ENCODE measurements at places on chromosomes 6 and 20.

DNA sequence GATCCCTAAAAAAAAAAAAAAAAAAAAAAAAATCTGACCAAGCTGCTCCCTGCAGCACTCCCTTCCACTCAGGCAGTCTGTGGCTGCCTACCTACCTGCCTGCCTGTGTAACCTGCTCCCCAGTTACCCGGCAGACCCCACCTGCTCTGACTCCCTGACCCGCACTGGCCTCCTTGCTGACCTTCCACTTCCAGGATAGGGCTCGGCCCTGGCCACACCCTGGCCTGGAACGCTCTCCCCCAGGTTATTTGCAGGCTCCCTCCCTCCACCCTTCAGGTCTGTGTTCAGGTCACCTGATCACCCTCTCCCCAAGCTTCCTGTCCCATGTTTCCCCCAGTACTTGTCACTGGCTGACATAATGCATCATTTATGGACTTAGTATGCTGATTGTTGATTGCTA, 134.3 kb downstream of the SLC23A2 start:
- H3K4me3 ChIP-seq, result no peak overlapping the region
- H3K27me3 ChIP-seq, result no peaks in the 10 kb centered on the region
- DNase-seq, result no peak

DNA sequence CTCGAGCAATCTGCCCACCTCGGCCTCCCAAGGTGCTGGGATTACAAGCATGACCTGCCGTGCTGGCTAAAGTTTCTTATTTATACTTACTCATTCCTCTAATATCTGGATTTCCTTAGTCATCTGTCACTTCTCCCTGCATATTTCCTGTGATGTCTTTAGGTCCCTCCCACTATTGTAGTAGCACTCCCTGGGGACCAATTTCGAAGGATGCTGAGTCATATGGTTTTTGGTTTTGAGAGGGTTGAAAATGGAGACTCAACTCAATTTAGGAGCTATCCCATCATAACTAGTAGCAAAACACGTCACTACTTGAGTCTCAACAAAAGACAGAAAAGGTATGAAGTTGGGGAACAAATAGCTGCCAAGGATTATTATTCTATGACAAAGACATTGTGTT, 20.2 kb downstream of the MCUR1 start:
- H3K4me3 ChIP-seq, result no peak overlapping the region
- H3K36me3 ChIP-seq, result peaks cover 62% of the 10 kb centered on the region
- peak; percentile 48 for DNase-seq
- H3K27me3 ChIP-seq, result no peaks in the 10 kb centered on the region
- H3K27ac ChIP-seq, result no peak overlapping the region

- H3K4me1 ChIP-seq, result no peaks in the 10 kb centered on the region
- no peak overlapping the region for H3K4me3 ChIP-seq
- DNase-seq, result no peak
- H3K27ac ChIP-seq, result no peak overlapping the region
Observed at GRCh38 chr20:59771506-59772372, 161.7 kb downstream of the SYCP2 start.

GRCh38 chr6:36444470-36444869, 1.7 kb downstream of the KCTD20 start:
- H3K4me3 ChIP-seq, result peak overlapping the region; percentile 89
- no peak for DNase-seq
- peaks cover 39% of the 10 kb centered on the region for H3K4me1 ChIP-seq

DNA sequence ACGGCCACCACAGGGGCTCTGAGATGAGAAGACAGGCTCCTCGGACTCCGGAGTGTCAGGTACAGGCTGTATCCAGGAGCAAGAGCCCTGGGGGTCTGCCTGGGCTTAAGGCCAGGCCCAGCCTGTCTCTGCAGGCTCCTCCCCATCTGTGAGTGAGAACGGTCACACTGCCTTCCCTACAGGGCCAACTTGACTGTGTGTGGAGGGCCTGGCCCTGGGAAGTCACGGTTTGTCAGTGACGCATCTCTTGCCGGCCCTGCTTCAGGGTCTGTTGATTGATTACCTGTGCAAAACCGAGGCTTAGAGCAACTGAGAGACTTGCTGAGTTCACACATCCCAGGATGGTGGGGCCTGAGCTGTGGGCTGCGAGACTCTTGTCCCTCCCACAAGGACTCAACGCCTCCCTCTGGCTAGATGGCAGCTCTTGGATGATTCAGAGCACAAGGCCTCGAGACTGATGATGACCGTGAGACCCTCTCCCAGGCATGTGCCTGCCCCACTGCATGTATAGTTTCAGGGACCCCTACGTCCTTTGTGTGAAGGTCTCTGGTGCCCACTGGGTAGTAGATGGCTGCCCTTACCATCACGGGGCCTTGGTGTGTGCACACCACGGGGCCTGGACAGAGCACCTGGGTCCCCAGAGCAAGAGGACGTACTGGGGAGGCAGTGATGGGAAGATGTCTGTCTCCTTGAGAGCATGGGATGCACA, 5.9 kb downstream of the RBM38 start:
- H3K36me3 ChIP-seq, result peaks cover 36% of the 10 kb centered on the region
- peak overlapping the region; percentile 75 for H3K27ac ChIP-seq
- peaks cover 5% of the 10 kb centered on the region for H3K27me3 ChIP-seq
- no peak for DNase-seq

DNA sequence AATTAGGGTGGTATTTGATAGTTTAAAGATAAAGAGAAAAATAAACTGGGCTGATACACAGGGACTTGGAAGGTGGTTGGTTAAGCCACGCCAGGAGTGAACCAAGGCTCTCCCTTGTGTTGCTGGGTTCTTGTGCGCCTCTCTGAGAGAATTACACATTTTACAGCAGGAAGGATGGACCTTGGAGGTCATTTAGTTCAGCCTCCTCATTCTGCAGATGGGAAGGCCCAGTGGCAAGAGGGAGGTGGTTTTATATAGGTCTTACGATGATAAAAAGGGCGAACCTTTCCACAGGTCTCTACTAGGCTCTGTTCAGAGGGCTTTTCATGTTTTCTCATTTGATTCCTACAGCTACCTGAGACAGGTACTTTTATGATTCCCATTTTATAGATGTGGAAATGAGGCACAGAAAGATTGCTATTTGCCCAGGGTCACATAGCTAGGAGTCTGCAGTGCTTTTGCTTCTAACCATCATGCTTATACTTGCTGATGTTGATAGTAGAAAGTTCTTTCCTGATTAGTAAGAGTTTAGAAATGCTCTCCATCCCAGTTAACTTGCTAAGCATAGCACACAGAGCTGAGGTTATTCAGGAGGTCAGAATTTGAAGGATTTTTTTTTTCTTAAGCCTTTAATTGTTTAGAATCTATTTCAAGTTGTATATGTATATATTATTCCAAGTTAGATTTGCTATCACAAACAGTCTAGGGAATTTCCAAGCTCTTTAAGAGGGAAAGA, 12.8 kb downstream of the HIVEP1 start:
- no peaks in the 10 kb centered on the region for H3K36me3 ChIP-seq
- H3K4me1 ChIP-seq, result no peaks in the 10 kb centered on the region
- H3K27me3 ChIP-seq, result no peaks in the 10 kb centered on the region
- no peak overlapping the region for H3K4me3 ChIP-seq

DNA sequence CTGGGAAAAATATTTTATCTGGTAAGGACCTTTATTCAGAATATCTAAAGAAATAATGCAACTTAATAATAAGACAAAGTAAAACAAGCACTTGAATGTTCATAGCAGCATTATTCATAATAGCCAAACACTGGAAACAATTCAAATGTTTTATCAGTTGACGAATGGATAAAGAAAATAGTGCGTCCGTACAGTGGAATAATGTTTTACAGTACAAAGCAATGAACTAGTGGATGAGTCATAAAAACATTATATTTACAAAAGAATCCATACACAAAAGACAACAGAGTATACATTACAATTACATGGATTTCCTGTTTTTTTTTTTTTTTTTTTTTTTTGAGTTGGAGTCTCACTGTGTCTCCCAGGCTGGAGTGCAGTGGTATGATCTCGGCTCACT, 12.7 kb downstream of the SMAP1 start:
- H3K4me1 ChIP-seq, result no peaks in the 10 kb centered on the region
- H3K4me3 ChIP-seq, result no peak overlapping the region
- H3K36me3 ChIP-seq, result no peaks in the 10 kb centered on the region
- DNase-seq, result no peak
- no peaks in the 10 kb centered on the region for H3K27me3 ChIP-seq

DNA sequence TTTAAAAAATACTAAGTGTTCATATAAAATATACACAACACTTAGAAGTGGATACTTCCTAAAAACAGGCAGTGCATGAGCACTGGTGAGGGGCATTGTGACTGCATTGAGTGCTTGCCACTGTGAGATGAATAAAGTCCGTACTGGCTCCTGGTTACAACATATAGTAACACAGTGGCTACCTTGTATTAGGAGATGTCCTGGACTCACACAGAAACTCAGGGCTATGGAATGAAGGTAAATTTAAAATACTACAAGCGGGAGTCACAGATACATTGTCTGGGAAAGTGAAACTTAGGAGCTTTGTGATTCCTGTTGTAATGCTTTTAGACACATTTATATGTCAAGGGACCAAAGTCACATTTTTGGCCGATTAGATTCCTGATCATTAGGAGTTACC, 36.5 kb upstream of the HLA-G start:
- H3K27me3 ChIP-seq, result peaks cover 10% of the 10 kb centered on the region
- H3K4me3 ChIP-seq, result no peak overlapping the region
- no peaks in the 10 kb centered on the region for H3K36me3 ChIP-seq
- H3K4me1 ChIP-seq, result no peaks in the 10 kb centered on the region

GRCh38 chr6:155706341-155706740, 250.7 kb upstream of the NOX3 start:
- H3K36me3 ChIP-seq, result no peaks in the 10 kb centered on the region
- H3K27me3 ChIP-seq, result no peaks in the 10 kb centered on the region
- no peaks in the 10 kb centered on the region for H3K4me1 ChIP-seq
- DNase-seq, result no peak
- H3K27ac ChIP-seq, result no peak overlapping the region

DNA sequence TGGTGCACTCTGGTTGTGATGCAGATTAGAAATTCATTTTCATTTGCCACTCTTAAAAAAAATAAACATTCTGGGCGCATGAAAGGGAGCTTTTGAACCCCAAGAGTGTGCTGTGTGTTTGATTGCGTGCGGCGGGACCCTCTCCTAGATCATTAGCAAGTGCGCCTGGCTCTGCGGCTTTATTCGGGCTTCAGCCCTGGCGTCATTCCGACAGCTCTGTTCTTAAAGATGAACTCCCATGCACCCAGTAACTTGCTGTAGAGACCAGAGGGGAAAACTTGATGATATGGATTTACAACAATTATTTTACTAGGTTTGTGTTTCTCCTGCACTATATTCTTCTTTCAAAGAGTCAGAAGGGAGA, 48.9 kb upstream of the ARMC2 start:
- H3K4me3 ChIP-seq, result no peak overlapping the region
- H3K27me3 ChIP-seq, result no peaks in the 10 kb centered on the region
- peaks cover 34% of the 10 kb centered on the region for H3K4me1 ChIP-seq

DNA sequence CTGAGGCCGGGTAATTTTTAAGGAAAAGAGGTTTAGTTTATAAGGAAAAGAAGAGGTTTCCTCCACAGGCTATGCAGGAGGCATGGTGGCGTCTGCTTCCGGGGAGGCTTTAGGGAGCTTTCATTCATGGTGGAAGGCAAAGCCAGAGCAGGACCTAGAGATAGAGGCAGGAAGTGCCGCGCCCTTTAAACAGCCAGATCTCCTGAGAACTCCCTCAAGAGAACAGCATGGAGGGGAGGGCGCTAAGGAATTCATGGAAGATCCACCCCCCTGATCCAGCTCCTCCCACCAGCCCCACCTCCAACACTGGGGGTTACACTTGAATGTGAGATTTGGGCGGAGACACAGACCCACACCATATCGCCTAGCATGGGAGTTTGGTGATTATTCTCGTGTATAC, 13.9 kb upstream of the DACT2 start:
- no peak overlapping the region for H3K27ac ChIP-seq
- no peak for DNase-seq
- no peaks in the 10 kb centered on the region for H3K4me1 ChIP-seq
- no peaks in the 10 kb centered on the region for H3K27me3 ChIP-seq

DNA sequence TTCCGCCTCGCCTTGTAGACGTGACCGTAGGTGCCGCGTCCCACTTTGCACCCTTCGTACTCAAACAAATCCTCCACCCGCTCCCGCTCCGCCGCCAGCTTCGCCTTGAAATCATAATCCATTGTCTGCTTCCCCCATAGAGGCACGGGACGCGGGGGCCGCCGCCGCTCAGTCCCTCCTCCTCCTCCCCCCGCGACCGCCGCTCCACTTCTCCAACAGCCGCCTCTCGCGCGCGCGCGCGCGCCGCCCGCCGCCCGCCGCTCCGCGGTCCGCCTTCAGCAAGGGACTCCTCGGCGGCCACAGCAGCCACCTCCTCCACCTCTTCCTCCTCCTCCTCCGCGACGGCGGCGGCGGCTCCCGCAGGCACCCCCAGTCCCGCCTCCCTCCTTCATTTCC, 256 bp downstream of the CDK19 start:
- H3K4me3 ChIP-seq, result peak overlapping the region; percentile 70
- H3K27me3 ChIP-seq, result no peaks in the 10 kb centered on the region
- peak overlapping the region; percentile 99 for H3K27ac ChIP-seq
- peaks cover 4% of the 10 kb centered on the region for H3K36me3 ChIP-seq
- no peak for DNase-seq

DNA sequence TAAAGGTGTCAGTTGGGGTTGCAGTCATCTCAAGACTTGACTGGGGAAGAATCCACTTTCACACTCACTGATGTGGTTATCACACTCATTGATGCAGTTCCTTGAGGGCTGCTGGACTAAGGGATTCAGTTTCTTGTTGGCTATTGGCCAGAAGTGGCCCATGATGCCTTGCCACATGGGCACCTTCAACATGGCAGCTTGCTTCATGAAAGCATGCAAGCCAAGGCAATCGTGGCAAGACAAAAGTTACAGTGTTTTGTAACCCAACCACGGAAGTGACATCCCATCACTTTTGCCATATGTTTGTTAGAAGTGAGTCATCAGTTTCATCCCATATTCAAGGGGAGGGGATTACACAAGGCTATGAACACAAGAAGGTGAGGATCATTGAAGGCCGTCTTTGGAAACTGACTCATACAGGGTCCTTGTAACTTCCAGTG, 3.8 kb upstream of the RANBP9 start:
- no peak for DNase-seq
- H3K27me3 ChIP-seq, result no peaks in the 10 kb centered on the region
- H3K4me3 ChIP-seq, result no peak overlapping the region

- H3K36me3 ChIP-seq, result no peaks in the 10 kb centered on the region
- no peaks in the 10 kb centered on the region for H3K27me3 ChIP-seq
- no peak overlapping the region for H3K27ac ChIP-seq
- H3K4me3 ChIP-seq, result no peak overlapping the region
- no peak for DNase-seq
Observed at GRCh38 chr20:48672324-48672723, 155.5 kb downstream of the PREX1 start.

GRCh38 chr20:4150070-4150441, 134.7 kb upstream of the RNF24 start:
- no peaks in the 10 kb centered on the region for H3K36me3 ChIP-seq
- peaks cover 18% of the 10 kb centered on the region for H3K4me1 ChIP-seq
- no peak overlapping the region for H3K4me3 ChIP-seq
- peaks cover 8% of the 10 kb centered on the region for H3K27me3 ChIP-seq
- no peak overlapping the region for H3K27ac ChIP-seq

DNA sequence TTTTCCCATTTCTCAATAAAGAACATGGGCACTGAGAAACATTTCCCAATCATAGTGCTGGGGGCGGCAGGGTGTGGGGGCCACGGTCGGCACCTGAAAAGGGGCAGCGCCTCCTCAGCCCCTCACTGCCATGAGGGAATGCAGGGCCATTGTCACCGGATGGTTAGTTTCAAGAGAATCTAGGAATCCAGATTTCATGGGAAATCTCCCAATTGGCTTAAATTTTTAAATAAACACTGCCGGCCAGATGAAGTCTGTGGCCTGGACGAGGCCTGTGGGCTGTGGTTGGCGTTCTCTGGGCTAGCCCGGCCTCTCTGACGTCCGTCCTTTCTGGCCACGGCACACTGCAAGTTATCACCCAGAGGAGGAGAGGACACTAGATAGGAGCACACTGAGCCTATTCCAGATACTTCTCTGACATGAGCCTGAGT, 25.6 kb downstream of the MANBAL start:
- DNase-seq, result no peak
- no peaks in the 10 kb centered on the region for H3K27me3 ChIP-seq
- H3K4me1 ChIP-seq, result peaks cover 10% of the 10 kb centered on the region

Data from DND-41 (cell line).